NAMALWA (cell line): ENCODE measurements at places on chromosomes 12 and 14.

DNA sequence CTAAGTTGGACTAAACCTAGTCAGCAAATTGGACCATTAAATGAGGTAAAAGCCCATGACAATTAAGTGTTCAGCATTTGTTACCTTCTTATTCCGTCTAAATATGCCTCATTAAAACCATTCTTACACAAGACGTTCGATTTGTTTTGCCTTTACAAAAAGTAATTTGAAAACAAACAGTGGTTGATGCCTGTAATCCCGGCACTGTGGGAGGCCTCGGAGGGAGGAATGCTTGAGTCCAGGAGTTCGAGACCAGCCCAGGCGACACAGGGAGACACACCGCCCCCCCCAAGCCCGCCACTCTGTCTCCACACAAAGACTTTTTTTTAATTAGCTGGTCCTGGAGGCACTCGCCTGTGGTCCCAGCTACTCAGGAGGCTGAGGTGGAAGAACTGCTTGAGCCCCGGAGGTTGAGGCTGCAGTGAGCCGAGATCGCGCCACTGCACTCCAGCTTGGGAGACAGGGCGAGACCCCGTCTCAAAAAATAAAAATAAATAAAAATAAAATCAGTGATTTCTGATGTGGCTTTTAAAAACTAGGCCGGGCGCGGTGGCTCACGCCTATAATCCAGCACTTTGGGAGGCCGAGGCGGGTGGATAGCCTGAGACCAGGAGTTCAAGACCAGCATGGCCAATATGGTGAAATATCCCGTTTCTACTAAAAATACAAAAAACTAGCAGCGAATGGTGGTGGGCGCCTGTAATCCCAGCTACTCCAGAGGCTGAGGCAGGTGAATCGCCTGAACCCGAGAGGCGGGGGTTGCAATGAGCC, 856 bp upstream of the EIF4B start:
- DNase-seq: peak; percentile 28

DNA sequence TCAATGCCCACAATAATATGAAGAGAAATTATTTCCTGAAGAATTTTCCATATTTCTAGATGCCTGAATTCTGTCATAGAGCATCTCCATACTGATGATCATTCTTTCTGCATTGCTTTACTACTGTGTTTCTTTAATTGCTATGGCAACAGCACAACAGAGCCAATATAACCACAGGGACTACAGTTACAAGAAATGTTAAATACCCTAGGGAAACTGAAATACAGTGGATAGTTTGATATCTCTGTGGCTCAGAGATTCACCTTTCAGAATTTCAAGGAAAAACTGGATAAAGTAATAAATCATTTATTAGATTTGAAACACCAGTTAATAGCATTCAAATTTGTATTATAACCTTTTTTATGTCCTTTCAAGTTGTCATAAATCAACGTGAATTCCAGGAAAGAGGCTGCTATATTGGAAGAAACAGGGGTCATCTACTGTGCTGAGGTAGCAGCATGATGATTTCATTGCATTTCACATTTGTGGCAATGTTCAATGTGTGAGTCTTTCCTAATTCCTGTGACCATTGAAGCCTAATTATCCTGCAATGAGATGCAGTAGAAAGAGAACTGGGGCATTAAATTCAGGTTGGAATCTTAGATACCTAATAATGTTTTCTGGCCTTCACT, 267.1 kb downstream of the LRFN5 start:
- DNase-seq: no peak

- peak; percentile 76 for DNase-seq
Measured at GRCh38 chr12:15522574-15523187, 200.4 kb downstream of the PTPRO start.

DNA sequence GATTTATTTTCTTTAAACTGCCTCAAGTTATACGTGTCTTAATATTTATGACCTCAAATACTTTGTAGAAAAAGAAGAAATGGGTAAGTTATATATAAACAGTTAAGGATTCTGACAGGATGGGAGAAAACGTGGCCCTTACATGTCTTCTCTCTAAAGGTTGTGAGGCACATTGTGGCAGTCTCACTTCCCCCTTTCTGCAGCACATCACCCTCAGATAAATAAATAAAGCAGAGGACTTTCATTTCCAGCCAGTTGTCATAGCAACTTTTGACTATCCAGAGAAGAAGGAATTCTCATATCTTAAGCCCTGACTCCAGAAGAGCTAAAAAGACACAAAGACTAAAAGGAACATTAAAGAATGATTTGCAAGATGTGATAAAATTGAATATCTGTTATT, 28.8 kb upstream of the CEP83 start:
- peak; percentile 70 for DNase-seq

- DNase-seq: no peak
Measured at GRCh38 chr14:56797003-56797568, 13.2 kb downstream of the OTX2 start.

DNA sequence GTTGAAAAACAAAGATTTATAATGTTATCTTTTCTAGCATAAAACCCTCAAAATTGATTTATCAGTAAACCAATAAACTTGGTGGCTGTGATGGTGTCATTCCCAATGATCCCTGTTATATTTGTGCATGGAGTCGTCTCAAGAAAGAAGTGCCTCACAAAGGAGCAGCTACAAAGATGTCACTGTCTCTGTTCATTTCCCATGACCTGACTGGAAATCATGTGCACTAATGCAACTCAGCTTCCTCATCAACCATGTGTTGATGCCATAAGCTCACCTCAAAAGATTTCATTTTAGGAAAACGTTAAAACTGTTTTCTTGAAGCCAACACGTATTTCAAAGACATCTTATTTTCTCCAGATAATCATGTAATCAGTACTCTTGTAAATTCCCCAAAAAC, 28.8 kb downstream of the CLEC1A start:
- no peak for DNase-seq

- no peak for DNase-seq
Measured at GRCh38 chr12:3999904-4000303, 126.7 kb upstream of the PARP11 start.

GRCh38 chr14:64880221-64881121, 764 bp upstream of the SPTB start:
- peak; percentile 41 for DNase-seq

- no peak for DNase-seq
Measured at GRCh38 chr12:59472273-59472672, 123.6 kb upstream of the SLC16A7 start.

GRCh38 chr14:92930737-92931602, 8.0 kb downstream of the CHGA start:
- DNase-seq: no peak

DNA sequence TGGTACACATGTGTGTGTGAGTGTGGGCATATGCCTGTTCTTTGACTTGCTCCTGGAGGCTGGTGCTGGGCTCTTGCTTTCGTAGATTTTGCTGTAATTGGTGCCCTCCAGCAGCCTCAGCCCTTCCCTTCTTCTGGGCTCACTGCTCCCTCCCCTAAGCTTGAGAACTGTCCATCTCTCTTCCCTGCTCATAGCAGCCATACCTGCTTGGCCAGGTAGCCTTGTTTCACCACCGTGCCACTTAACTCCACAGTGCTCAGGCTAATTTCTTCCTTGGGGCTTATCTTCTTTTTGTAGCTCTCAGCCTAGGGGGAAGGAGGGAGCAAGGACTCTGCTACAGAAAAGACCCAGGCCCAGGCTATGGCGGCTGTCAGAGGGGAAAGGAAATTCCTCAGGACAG, 19.8 kb downstream of the PLEK2 start:
- DNase-seq: no peak

GRCh38 chr12:17577405-17577804, 512.6 kb downstream of the RERGL start:
- no peak for DNase-seq

DNA sequence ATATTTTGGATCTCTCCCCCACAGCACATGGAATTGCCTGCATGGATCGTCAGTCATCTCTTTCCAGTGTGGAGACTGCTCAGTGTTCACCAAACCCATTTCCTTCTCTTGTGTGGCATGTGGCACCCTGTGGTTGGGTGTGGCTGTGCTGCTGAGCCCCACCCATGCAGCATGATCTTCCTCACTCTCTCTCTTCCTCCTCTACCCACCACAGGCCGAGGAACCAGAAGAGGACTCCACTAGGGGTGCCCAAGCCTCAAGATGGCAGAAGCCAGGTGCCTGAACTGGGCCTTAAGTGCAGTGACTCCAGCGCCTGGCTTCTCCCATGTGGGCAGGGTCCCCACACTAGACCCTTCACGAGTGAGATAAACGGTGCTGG, 66.8 kb upstream of the GPR68 start:
- DNase-seq: peak; percentile 41

DNA sequence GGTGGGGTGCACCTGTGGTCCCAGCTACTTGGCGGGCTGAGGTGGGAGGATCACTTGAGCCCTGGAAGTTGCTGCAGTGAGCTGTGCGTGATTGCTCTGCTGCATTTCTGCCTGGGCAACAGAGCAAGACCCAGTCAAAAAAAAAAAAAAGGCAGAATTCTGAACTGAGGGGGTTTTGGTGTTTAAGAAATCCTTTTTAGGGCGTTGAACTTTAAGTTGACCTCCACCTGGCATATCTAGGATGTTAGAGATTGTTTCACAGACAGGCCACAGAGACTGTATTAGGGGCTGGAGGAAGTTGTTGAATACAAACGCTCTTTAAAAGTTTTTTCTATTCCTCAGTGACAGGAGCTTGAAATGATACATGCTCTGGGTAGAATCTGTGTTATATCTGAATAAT, 60.5 kb downstream of the FBXW8 start:
- no peak for DNase-seq

- no peak for DNase-seq
Measured at GRCh38 chr12:39499296-39499695, 56.4 kb upstream of the KIF21A start.

GRCh38 chr12:14156606-14157005, 175.2 kb upstream of the GRIN2B start:
- DNase-seq: no peak

DNA sequence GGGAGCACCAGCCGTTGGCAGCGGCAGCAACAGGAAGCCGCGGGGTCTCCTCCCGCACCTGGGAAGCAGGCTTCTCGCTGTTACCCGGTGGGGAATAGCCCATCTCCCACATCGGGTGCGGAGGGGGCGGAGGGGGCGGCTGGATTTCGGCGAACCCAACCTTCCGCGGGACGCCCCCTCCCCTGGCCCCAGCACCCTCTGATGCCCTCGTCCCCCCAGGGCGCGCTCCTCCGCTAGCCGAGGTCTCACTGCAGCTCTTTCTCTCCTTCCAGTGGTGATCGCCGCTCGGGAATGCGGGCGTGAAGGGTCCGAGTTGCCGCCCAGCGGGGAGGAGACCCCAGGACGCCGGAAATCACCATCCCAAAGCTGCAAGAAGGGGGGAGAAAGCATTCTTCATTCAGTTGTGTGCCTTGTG, 303 bp downstream of the SAMD4A start:
- no peak for DNase-seq

- no peak for DNase-seq
Measured at GRCh38 chr12:125276567-125276966, 211.3 kb downstream of the AACS start.

GRCh38 chr12:4825011-4825858, 84.5 kb upstream of the KCNA1 start:
- peak; percentile 55 for DNase-seq

DNA sequence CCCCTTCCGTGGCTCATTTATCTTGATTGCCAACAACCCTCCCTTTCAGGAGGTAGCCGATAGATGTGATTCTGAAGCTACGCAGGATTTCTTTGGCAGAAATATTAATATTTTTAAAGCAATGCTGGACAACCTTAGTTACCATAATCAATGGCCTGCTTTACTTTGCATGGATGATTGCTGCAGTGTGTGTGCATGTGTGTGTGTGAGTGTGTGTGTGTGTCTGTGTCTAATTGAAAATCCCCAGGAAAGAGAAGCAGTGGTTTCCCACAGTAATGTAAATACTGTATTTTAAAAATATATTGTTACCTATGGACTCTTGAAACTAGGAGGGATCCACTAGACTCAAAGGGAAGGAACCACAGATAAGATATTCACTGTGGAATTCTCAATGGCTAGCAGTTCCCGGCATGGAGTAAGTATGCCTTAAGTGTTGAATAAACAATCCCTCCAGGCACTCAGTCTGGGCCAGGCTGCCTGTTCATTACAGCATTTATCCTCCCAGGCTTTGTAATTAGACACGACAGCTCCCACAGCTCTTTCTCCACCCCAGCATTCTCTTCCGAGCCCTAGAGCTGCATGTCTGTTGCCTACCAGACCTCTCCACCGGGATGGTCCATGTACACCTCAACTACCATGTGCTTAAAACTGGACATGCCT, 22.5 kb upstream of the C14orf132 start:
- no peak for DNase-seq

DNA sequence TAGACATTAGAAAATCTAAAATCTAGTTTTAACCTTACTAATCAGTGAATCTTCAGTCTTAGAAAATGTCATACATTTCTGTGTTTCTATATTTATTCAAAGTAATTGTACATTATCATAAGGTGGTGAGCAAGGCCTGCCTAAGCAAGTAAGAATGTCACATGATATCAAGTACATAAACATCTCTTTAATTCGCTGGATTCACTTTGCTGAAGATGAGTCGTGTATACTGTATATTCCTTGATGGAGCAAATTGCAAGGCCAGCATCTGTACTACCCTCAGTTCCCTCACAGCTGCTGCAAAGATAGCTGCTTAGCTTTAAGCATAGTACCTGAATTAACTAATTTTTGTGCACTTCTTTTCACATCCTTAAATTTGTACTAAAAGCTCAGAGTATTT, 8.5 kb upstream of the AK7 start:
- DNase-seq: no peak

DNA sequence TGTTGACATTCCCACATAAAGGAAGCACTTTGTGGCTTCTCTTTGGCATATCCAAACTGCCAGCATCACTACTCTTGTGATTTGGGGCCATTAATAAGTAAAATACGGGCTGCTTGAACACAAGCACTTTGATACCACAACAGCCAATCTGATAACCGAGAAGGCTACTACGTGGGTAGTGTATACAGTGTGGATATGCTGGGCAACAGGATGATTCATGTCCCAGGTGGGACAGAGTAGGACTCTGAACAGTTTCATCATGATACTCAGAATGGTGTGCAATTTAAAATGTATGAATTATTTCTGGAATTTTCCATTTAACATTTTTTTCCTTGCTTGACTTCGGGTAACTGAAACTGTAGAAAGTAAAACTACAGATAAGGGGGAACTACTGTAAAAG, 225.0 kb upstream of the DDHD1 start:
- no peak for DNase-seq

GRCh38 chr14:89012282-89013097, 188.0 kb downstream of the TTC8 start:
- DNase-seq: no peak

DNA sequence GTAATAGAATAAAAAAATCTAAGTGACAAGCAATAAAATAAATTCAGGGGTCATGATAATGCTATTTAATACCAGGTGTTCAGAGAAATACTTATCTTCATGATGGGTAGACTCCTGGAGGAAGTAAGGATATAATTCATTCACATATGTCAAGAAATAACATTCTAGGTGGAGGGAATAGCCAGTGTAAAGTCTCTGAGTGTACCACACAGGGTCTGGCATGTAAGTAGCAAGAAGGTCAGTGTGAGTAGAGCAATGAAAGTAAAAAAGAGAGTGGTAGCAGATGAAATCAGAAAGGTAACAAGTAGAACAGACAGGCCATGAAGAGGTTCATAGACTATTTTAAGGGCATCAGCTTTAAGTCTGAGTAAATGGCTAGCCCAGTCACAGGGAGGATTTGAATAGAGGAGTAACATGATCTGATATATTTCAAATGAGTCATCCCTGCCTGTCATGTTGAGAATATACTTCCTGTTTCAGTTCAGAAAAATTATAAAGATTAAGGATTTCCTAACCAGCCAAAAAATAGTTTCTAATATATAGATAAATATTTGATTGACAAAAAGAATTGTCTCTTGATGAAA, 519.9 kb downstream of the C12orf50 start:
- DNase-seq: peak; percentile 3
